Activated CD4-positive, alpha-beta T cell treated with anti-CD3 and anti-CD28 coated beads for 4 hours (primary cell): ENCODE measurements at places on chromosomes 11 and 22.

DNA sequence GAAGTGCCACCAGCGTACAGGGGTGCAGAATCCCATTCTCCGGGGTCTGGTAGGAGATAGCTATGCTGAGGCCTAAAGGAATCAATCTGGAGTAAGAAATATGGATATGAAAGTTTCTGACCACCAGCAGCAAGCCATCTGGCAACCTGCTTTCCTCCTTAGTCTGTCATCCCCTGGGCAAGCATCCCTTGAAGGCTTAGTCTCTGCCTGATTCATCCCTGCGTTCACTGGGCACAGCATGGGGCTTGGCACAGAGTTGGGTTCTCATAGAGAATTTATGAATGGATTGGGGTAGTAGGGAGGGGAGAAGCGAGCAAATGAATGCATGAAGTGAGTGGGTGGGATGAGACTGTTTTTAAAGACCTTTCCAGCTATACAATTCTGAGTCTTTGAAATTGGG lies 85.8 kb upstream of the NARS2 start:
- no peak for DNase-seq

- no peak for DNase-seq
Observed at GRCh38 chr11:83681031-83681781, 395.0 kb upstream of the CCDC90B start.

GRCh38 chr22:44884968-44885805 lies 124.6 kb downstream of the PHF21B start:
- DNase-seq, result no peak

- DNase-seq, result no peak
Observed at GRCh38 chr11:109148669-109149068, 273.3 kb upstream of the C11orf87 start.

DNA sequence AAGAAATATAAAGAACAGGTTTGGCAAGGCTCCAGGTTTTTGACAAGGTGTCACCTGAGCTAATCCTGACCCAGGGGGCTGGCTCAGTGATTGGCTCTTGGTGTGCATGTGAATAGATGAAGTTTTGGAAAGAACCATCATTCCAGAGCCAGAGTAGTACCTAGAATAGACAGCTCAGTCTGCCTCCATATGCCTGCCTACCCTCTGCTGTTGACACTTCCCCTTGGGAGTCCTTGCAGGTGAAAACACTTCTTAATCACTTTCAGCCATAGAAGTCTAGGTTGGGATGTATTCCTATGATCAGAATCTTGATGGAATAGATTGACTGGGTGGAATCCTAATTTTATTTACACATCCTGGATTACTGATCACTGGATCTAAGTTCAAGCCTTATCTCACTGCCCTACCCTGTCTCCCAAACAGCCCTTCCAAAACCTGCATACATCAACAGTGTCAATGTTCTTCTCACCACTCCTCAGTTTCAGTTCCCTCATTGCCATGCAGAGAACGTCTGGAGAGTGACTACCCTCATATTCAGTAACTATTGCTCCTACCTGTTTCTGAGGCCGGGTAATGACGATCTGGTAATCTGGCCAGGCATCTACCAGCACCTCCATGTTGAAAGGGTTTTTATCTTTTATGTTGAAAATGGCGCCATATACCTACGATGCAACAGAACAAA lies 6.7 kb downstream of the GLYATL2 start:
- DNase-seq, result no peak

DNA sequence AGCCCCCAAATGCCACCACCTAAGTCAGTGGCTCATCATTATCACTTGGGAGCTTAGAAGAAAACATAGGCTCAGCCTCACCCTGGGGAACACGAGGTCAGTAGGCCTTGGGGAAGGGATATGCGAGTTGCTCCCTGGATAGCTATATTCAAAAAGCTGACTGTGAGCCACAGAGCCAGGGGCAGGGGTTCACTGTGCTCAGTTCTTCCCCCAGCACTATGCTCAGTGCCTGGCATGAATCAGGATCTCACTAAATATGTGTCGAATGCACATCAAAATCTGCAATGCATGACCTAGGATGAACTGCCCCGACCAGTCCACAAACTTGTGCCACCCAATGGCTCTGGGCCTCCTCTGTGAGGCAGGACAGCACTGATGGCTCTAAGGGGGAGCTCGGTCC lies 35.1 kb downstream of the THOC5 start:
- DNase-seq, result no peak

GRCh38 chr22:48493733-48494132 lies 1333.9 kb downstream of the BRD1 start:
- DNase-seq, result no peak
